ENCODE measurements at places on chromosomes 3 and 15.

- no peak for DNase-seq
Measured at GRCh38 chr3:47145272-47145671, 18.6 kb downstream of the SETD2 start.

DNA sequence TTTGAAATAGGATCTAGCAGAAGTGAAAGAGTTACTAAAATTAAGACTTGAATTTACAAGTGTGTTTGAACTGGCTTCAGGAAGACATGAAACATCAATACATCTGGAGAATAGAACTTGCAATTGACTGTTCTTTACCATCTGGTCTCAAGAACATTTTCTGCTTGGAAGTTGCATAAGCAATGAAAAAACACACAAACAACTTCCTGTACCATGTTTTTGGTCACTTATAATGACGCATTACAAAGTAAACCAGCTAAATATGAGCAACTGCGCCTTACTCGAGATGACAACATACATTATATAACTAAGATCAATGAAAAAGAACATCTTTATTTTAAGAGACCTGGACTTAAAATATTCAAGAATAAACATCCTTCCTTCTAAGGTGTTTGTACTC lies 112.5 kb downstream of the TIGIT start:
- DNase-seq: no peak

- no peak for DNase-seq
Measured at GRCh38 chr3:175593331-175593730, 734.2 kb downstream of the NAALADL2 start.

DNA sequence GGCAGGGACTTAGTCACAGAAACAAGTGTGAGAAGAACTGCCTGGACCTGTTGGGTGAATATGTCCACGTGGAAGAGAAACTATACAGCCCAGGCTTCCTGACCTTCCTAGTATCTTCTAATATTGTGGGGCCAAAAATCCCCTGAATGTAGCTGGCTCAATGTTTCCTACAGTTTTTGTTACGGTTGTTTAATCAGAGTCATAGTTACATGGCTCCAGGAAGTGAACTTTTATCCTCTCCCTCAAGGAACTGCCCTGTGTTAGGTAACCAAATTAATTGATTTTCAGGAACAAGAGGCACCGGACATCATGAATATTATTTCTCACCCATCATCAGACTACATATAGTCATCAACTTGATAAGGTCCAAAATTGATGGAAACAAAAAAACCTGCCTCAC lies 59.0 kb downstream of the ANXA2 start:
- no peak for DNase-seq

GRCh38 chr3:120615847-120616609 lies 19.9 kb downstream of the NDUFB4 start:
- no peak for DNase-seq

GRCh38 chr3:183515968-183516851 lies 39.3 kb downstream of the KLHL6 start:
- DNase-seq: peak; percentile 72

DNA sequence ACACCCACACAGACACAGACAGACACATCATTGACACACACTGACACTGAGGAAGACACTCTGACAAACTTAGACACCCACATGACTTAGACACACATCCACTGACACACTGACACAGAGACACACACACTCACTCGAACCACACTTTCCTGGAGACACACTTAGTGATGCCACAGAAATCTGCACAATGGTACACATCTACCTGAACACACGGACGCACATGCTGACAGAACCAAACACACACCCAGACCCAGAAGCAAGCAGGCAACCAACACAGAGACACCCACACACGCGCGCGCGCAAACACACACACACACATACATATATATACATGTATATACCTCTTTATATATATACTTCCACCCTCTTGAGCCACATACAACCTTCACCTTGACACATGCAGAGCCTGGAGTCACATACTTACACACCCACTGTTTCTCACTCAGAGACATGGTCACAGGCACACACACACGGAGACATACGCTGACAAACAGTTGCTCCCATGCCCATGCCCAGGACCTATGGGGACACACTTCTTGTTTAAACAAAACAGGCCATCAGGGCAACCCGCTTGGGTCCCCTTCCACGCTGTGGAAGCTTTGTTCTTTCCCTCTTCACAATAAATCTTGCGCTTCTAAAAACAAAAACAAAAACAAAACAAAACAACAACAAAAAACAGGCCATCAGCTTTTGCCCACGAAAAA lies 913 bp upstream of the SCN5A start:
- DNase-seq: no peak

DNA sequence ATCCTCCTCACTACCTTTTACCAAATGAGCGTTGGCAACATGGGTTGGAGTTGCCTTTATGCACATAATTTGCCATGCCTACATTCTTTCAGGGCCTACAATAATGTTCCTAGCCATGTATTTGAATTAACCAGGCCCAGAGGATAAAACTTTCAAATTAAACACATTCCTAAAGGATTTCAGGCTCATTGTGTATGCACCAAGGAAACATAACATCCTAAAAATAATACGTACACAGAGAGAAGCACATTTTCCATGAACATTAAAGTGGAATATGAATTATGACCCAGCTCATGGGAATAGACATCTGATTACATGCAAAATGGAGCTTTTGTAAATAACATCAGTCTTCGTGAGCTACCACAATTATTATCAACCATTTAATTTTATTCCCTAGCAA lies 203.3 kb downstream of the RORA start:
- DNase-seq: no peak

- no peak for DNase-seq
Measured at GRCh38 chr3:53902711-53903110, 11.1 kb upstream of the SELENOK start.

- DNase-seq: no peak
Measured at GRCh38 chr15:36208868-36209582, 370.4 kb upstream of the CDIN1 start.

DNA sequence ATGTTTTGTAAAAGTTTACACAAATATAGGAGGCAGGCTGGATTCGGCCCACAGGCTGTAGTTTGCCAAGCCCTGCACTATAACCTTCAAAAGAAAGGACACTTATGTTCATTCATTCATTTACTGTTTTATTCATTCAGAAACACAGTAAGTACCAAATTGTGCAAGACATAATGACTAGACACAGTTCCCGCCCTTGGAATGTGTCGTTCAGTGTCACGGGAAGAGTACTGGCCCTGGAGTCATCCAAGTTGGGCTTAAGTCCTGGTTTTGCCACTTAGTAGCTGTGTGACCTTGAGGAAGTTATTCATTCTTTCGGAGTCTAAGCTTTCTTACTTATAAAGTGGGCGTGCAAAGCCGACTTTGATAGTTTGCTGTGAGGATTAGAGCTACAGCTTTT lies 22.0 kb downstream of the COLQ start:
- DNase-seq: no peak

DNA sequence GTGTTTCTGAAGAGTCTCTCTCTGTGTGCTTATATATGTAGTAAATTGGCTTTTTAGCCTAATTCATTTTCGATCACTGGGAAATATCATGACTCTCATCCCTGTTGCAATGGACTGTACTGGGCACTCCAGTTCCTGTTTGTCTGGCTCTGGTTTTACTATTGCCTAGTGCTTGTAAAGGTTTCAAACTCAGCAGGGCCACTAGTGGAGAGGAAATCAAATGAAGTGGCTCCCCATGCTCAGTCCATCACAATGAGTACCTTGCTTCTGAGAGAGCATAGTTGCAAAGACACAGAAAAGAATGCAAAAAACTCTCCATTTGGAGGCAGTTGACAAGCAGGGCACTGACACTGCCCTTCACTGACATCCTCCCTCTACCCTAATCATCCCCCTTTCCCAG lies 167.8 kb downstream of the TAFA4 start:
- no peak for DNase-seq

DNA sequence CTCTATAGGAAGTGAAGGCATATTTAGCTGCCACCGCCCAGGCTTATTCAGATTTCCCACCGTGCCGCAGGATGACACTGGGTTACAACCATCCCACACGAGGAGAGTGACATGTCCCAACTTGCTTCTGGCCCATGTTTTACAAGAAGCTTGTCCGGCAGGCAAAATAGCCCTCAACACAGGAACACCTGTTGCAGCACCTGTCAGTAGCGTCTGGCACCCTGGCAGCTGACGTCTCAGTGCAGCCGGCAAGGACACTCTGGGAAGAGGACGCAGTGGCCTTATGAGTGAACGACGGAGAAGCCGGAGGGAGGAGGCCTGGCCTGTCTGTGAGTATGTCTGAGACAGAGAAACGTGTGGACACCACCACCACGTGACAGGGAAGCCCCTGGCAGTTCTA lies 32.1 kb downstream of the FAM174B start:
- DNase-seq: no peak

Measured in activated CD4-positive, alpha-beta T cell treated with anti-CD3 and anti-CD28 coated beads for 36 hours (primary cell).